ENCODE measurements at places on chromosomes 3 and 15. TPM values are rescaled to one million over a fixed set of nuclear protein-coding genes. Genes with fewer than 3 reads are reported as not detected.

GRCh38 chr3:176579711-176580185 lies 617.5 kb downstream of the TBL1XR1 start:
- DNase-seq, result no peak

- peak; percentile 50 for DNase-seq
These were observed 111.4 kb downstream of the DLG1 start for GRCh38 chr3:197186887-197187588.

DNA sequence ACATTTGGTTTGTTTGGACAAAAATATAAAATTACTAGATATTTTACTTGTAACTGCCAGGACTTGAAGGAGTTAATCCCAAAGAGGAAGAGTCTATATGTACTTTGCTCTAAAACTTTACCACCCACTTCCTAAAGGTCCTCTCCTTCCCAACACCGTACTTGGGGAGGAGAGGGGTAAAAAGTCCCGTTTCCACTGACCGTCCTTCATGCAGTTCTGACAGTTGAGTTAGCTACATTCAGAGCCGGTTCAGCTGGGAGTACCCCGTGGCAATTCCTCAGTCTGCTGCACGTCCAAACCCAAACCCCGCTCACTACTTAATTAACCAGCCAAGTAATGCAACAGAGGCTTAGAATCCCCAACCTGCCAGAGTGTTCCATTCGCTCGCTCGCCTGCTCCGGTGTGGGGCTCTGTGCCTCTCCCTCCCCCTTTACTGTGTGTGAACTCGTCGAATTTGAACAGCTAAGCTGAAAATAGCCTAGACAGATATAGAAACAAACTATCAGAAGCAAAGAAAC lies 519.7 kb downstream of the FOXP1 start:
- DNase-seq, result no peak

DNA sequence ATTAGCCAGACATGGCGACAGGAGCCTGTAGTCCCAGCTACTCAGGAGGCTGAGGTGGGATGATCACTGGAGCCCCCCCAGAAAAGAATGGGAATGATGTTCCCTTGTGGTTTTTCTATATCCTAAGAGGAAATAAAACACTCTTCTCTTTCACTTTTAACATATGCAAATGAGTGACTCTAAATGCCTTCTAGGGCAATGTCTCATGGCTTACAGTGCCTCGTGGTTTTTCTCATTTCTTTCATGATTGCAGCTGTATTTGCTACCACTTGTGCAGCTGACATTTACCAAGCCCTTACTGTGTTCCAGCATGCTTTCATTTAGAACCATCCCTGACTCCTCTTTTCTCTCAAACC lies 26.4 kb downstream of the STOML1 start:
- no peak for DNase-seq

DNA sequence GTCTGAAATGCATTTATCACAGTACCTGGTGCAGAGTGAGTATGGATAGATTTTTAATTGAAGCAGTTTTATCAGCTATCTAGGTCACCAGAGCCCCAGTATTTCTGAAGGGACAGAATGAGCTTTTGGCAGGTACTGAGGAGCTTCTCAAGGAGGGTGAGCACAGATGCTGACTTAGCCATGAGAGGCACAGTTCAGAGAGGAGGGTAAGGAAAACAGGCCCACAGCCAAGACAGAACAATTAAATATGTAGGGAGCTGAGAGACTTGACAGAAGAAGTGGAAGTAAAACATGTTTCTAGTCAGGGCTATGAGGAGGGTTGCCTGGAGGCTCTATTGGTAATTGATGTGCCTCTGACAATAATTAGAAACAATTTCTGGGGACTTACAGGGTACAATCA lies 20.1 kb downstream of the ZNF80 start:
- DNase-seq, result no peak

Gene SLC15A2
- polyA plus RNA-seq, result 61.8 TPM

All from hindlimb muscle (tissue), 1 donor.